Femur (tissue), 1 donor: ENCODE measurements at places on chromosomes 7 and 10.
A peak's percentile ranks its signal among the peaks of the same experiment; 100 is the strongest.

- no peak for DNase-seq
These were observed 92.4 kb downstream of the TPST1 start for GRCh38 chr7:66297579-66297978.

DNA sequence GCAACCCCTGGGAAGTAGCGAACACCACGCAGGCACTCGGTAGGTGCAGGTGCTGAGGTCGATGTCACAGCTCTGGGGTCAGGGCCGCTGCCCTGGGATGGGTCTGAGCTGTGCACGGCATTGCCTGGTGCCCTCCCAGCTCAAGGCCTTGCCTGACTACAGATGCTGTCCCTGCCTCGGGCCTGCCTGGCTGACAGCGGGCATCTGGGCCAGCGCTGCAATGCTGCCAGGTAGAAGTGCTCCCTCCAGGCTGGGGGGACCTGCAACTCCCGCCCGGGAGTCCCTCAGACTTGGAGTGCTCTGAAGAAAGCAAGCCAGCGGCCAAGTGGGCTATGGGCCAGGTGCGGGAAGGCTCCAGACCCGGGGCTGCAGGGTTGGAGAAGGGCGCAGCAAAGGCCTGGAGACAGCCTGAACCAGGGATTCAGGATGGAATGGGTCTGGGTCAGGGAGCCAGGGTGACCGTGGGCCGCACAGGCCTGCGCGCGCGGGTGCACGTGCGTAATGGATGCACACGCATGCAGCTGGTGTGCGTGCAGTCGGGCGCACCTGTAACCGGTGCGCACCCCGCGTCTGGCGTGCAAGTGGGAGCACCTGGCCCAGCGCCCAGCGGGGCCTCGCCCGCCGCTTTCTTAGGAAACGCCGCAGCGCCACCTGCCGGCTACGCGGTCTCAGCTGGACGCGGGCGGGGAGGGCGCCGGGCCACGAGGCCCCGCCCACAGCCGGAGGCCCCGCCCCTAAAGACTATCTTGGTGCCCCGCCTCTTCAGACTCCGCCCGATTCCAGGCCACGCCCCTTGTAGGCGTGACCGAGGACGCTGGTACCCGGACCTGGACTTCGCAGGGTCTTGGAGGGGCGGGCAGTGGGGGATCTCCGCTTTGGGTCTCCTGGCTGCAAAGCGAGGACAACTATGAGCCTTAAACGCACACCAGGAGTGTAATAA is 46.7 kb downstream of the MICALL2 start:
- peak; percentile 88 for DNase-seq

DNA sequence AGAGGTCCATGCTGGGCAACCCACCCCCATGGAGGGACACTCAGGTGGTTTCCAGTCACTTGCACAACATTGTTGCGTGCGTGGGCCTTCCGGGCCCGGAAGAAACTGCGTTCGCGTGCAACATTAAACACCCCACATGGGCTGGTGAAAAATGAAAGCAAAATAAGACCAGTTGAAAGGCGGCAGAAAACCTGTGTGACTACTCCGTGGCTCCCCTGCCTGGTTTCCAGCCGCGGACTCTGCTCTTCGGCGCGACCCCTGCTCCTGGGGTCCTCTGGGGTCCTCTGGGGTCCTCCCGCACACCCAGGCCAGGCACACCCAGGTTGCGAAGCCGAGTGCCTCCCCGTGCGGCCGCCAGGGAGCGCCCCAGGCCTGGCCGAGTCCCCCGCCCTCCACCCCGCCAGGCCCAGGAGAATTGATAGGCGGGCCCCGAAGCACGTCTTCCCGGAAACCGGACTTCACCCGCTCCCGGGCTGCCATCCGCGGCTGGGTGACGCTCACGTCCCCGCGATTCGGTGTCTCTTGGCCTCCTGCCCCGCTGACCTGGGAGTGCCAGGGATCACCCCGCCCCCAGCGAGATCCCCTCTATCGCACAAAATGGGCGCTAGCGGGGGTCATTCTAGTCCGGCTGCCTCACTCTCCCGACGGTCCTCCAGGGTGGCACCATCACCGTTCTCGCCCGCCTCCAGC is 1.9 kb upstream of the SH2D4B start:
- peak; percentile 78 for DNase-seq

DNA sequence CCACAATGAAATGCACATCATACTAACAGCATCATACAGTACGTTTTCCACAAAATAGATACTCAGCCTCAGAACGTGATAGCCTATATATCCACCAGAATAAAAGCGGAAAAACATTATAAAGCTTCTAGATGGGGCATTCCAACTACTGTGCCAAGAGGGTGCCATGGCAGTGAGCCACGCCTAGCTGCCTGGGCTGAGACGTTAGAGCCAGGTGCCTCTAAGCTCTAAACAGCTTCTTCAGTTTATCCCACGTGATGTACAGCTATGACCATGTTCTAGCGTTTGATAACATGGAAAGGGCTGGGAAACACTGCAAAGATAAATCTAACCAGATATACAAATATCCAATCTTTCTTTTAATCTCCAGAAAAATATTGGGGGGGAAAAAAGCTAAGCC is 17.8 kb downstream of the USP6NL start:
- DNase-seq = no peak

DNA sequence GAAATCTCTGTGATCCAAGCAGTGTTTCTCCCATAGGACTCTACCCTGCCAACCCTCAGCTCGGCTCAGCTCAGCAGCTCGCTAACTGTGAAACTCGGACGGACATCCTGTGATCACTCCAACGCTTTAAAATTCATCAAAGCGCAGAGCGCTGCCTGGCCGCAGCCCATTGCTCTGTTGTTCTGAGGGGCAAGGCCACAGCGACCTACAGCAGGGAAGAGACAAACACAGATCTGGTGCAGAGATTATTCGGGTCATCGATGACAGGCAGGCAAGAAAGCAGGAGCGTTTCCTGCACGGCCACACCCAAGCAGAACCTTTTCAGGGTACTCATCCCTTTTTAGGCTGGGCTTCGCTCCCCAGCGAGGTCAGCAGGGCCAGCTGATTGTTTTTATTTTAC is 72.1 kb downstream of the INSIG1 start:
- no peak for DNase-seq

DNA sequence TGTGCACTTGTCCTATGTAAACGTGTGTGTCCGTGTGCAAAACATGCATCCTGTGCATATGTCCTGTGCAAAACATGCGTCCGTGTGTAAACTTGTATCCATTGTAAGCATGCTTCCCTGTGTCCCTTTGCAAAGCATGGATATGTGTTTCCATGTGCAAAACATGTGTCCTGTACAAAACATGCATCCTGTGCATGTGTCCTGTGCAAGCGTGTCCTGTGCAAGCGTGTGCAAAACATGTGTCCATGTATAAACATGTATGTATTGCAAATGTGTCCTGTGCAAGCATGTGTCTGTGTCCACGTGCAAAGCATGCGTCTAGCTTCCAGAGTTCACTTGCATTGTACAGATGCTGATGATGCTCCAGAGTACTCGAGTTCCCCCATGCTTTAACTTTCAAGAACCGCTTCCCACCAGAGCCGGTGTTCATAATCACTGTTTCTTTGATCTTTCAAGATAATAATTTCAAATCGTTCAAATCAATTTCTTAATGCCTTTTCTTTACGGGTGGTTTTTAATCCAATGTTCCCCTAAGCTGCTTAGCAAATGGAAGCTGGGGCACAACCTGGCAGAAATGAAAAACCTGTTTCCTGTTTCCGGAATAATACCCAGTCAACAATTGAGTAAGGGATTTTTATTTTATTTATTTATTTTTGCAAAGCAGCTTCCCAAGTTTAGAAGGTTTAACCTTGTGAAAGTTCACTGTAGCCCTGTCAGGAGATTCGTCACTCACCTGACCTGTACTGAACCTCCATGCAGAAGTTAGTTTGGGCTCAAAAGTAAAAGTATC is 641 bp upstream of the ASB13 start:
- DNase-seq = no peak

DNA sequence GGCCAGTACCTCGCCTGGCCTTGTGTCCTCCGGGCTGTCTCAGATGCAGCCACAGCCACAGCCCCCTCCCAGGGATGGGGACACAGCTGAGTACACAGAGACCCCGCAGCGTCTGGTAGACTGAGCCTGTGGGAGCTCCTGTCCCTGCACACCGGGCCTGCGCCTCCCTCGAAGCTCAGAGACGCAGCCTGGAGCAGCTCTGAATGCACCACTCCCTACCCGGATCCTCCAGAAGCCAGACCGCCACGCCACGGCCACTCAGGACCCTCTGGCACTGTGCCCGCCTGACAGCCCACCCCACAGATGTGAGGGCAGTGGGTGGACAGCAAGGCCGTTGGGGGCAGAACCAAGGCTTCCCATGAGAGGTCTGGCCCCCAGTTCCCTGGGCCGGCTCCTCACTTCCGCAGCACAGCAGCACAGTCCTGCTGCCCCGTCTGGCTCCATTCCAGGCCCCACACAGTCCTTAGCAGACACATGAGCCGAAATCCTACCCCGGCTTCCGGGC is 40.8 kb downstream of the PAPOLB start:
- peak; percentile 31 for DNase-seq

DNA sequence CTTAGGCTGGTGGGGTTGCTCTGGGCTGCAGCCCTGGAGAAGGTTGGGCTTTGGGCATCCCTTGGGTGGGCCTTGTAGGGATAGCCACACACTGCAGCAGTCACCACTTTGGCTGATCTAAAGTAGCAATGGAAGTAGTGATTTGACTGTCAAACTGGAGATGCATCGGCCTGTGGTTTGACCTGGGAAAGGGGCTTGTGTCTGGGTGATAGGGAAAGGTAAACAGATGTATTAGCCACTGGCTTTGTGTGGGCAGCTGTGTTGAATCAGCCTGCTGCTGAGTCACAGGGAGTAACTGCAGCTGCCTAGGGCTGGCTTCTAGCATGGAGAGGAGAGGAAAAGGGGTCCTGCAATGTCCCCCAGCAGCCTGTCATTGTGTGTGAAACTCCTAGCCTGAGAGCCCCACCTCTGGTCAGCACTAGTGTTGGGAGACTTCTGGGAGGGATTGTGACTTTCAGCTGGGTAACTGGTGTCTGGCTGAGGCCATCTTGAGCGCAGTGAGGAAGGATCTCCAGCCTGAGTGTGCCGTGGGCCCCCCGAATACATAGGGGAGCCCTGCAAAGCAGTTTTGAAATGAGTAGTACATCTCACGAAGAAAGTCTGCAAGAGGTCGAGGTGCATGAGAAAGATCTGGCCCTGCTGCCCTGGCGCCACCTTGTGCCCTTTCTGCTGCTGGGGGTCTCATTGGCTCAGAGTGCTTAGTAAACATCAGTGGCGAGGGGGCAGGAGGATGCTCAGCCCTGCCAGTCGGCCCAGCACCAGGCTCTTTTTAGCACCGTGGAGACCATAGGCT is 117.3 kb downstream of the FANK1 start:
- no peak for DNase-seq

GRCh38 chr7:50533866-50534265 is 31.3 kb downstream of the DDC start:
- no peak for DNase-seq

DNA sequence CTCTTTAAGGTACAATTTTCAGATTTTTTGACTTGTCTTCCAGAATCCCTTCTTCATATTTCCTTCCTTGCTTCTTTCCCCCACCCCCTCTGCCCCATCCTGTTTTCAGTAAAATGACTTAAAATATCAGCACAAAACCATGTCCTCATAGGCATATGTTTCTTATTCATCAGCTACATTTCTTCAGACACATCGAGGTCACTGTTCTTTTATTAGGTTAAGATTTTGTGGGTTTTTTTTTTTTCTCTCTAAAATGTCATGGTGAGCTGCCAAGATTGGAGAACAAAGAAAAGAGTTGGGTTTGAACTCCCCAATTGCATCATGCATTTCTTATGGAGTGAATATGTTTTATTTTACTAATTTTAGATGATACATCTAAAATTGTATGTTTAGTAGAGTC is 35.8 kb downstream of the LAMB4 start:
- DNase-seq = no peak

DNA sequence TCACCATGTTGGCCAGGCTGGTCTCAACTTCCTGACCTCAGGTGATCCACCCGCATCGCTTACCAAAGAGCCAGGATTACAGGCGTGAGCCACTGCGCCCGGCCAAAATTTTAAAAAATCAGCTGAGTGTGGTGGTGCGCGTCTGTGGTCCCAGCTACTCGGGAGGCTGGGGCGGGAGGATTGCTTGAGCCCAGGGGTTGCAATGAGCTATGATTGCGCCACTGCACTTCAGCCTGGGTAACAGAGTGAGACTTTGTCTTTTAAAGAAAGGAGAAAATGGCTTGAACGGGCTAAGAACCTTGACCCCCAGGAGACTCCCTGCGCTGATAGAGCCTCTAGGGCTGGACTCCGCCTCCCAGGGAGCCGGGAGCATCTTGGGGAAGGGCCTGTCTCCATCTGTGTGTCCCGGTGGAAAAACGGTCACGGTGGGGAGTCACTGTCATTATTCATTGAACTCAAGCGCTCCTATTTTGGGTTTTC is 760 bp upstream of the KCTD7 start:
- DNase-seq = no peak

- no peak for DNase-seq
These were observed 15.2 kb upstream of the EGR2 start for GRCh38 chr10:62831346-62831745.
